Kasumi-1 (cell line): ENCODE measurements at places on chromosomes 3 and 15.
A peak's percentile ranks its signal among the peaks of the same experiment; 100 is the strongest.

- DNase-seq: no peak
These were observed 64.8 kb upstream of the THSD4 start for GRCh38 chr15:71050461-71050860.

DNA sequence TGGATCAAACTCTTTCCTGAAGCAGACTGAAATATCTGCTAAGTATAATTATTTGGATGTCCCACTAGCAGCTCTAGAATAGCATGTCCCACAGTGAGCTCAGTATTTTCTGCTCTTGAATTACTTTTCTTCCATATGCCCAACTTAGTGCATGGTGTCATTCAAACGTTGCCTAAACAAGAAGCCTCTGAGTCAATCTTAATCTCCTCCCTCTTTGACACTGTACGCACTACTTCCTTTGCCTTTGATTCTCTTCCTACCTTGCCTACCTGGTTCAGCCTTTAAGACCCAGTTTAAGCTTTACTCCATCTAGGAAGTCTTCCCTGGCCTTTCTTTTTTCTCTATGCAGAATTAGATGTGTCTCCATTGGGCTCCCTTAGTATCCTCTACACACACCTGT is 54.5 kb downstream of the SEC22A start:
- DNase-seq: no peak

DNA sequence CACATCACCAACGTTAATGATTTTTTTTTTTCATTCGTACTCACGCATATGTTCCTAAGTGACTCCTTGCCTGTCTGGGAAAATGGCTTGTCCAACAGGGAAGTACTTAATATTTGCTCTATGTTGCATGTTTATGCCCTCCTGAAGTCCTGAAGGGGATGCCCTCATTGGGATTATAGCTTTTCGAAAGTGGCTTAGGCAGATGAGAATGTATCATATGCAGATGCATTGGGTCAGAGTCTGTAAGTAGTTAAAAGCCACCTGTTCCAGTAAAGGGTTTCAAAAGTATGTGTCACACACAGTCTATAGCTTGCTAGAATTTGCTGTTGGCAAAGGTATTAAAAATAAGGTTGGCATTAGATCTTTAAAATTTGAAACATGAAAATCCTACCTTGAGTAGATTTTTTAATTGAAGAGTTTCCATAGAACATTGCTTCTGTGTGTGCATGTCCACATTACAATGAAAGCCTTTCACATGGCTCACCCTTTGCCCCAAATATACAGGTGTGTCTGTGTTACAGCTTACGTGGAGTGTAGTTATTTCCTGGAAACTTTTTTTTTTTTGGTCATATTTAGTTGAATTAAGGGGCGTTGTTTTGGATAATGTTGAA is 2.1 kb downstream of the ABHD17C start:
- DNase-seq: no peak

- no peak for DNase-seq
These were observed 8.6 kb downstream of the GPR15 start for GRCh38 chr3:98540346-98540745.

GRCh38 chr3:140467104-140467577 is 210.7 kb upstream of the TRIM42 start:
- DNase-seq: no peak

DNA sequence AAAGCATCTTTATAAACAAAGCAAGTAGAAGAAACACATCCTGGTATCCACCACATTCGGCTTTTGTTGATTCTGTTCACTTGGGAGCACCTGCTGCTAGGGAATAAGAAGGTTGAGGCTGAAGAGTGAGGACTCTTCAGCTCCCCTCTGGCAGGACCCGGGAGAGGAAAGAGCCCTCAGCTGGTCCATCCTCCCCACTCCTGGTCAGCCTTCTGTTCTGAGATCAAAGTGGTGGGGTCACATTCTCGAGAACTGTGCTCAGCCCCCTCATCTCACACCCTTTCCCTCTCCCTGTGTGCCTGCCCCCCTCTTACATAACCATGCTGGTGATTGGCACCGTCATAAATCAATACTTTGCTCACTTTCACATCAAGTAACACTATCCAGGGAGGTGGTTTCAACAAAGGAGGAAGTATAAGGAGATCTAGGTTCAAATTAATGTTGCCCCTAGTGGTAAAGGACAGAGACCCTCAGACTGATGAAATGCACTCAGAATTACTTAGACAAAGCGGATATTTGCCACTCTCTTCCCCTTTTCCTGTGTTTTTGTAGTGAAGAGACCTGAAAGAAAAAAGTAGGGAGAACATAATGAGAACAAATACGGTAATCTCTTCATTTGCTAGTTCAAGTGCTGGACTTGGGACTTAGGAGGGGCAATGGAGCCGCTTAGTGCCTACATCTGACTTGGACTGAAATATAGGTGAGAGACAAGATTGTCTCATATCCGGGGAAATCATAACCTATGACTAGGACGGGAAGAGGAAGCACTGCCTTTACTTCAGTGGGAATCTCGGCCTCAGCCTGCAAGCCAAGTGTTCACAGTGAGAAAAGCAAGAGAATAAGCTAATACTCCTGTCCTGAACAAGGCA is at the start of gene NR1I2:
TSS of gene NR1I2 (plus strand) at position 772 of the 869 bp plus-strand sequence.
- DNase-seq: peak; percentile 30

DNA sequence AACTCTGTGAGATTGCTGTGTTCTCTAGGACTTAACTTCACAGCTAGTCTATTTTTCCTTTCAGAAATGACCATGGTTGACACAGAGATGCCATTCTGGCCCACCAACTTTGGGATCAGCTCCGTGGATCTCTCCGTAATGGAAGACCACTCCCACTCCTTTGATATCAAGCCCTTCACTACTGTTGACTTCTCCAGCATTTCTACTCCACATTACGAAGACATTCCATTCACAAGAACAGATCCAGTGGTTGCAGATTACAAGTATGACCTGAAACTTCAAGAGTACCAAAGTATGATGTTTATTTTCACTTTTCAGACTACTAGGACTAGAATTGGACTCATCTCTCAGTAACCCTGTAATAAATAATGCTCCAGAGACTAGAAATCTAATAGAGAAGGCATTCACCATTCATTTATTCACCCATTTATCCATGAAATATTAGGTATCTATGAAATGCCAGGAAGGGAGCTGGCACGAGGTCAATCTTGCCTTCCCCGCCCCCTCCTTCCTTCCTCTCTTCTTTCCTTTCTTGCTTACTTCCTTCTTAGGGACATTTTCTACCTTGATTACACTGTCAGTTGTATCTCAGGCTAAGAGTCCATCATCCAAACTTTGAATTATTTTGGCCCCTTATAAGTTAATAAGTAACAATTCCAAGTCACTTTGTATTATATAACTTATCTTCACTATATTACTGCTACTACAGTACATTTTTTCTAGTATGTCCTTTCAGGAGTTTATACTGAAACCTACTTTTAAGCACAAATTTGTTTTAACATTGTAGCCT is 91.0 kb downstream of the PPARG start:
- no peak for DNase-seq

DNA sequence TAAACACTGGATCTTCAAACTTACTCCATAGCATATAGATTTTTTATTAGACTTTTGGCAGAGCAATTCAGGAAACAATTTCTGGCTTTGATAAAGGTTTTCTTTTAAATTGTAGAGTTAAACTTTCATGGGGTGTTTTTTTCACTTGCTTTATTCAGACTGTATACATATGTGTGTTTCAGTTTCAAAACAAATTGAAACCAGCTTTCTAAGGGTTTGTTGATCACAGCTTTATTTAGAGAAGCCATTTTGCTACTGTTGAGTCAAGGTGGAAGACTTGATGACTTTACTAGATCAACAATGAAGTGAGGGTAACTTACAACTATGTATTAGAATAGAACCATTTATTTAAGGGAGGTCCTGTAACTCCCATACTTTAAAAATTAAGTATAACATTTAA is 6.2 kb downstream of the UBE2E1 start:
- DNase-seq: no peak

DNA sequence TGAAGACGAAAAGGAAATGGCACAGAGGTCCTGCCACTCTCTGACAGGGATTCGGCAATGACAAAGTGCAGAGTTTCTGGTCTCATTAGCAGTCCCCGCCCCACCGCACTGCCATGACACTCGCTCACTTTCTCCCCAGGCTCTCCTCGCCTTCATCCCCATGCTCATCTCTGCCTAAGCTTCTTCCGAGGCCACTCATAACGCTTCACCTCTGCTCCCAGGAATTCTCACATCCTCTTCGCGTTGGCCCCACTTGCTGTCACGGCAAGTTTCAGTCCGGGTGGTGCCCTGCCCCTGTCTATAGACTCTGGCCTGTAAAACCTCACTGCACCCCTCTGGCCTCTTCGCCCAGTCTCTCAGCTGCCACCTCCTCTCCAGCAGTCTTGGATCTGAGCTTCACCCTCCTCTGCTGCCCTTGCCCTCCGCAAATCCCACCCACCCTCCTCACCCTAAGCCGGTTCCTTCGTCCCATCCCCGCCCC is 654 bp downstream of the RUBCN start:
- DNase-seq: no peak

- DNase-seq: no peak
These were observed 476.5 kb upstream of the WNT5A start for GRCh38 chr3:55963601-55964000.

GRCh38 chr3:194658477-194659242 is 13.3 kb downstream of the LSG1 start:
- DNase-seq: no peak

- DNase-seq: no peak
These were observed 34.3 kb upstream of the PPP4R2 start for GRCh38 chr3:72962317-72962716.

DNA sequence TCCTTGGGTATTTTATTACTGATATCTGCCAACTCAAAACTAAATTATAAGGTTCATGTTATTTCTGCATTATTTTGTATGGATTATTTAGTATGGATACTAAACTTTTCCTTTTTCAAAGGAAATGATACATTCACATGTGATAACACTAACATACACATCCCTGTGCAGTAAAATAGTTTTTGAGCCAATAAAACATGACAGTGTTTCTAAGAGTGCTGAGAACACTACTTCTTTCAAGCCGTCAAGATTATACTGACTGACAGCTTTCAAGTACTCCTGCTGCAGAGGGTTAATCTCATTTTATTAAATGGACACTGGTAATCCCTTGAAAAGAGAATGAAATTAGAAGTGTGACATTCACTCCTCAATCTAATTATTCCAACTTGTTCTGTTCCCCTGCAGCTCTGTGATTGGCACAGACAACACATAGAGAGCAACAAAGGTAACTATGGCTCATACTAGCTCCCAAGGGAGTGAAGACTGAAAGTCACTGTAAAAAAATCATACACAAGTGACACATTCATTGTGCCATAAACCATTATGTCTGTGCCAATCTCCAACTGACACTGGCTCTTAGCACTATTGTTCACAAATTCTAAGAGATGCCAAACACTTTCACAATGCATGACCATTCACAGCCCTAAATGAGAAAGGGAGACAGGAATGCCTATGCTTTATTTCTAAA is 468.6 kb downstream of the SHQ1 start:
- no peak for DNase-seq

DNA sequence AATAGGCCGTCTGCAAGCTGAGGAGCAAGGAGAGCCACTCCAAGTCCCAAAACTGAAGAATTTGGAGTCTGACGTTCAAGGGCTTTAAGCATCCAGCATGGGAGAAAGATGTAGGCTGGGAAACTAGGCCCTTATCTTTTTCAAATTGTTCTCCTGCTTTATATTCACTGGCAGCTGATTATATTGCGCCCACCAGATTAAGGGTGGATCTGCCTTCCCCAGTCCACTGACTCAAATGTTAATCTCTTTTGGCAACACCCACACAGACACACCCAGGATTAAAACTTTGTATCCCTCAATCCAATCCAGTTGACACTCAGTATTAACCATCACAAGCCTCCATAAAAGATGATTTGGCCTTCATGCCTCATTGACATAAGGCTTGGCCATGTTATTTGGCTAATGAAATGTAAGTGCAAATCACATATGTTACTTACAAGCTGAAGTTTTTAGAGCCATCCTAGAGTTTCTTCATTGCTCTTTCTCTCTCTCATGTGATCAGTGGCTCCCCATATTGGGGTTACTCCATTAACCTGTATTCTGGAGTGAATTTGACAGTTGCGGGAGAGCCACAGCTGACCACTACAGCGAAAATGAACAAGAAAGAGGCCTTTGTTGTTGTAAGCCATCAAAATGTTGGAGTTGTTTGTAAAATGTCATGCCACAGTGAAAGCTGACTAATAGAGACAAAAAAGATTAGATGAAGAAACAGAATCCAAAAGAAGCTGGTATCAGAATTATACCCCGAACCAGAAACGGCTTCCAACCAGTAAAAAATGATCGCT is 61.7 kb downstream of the GBE1 start:
- DNase-seq: no peak

- DNase-seq: no peak
These were observed 21.6 kb downstream of the B4GALT4 start for GRCh38 chr3:119219069-119219468.

GRCh38 chr3:181718987-181719911 is 7.5 kb downstream of the SOX2 start:
- DNase-seq: no peak

GRCh38 chr3:114552527-114552812 is 258.6 kb downstream of the TIGIT start:
- DNase-seq: no peak

DNA sequence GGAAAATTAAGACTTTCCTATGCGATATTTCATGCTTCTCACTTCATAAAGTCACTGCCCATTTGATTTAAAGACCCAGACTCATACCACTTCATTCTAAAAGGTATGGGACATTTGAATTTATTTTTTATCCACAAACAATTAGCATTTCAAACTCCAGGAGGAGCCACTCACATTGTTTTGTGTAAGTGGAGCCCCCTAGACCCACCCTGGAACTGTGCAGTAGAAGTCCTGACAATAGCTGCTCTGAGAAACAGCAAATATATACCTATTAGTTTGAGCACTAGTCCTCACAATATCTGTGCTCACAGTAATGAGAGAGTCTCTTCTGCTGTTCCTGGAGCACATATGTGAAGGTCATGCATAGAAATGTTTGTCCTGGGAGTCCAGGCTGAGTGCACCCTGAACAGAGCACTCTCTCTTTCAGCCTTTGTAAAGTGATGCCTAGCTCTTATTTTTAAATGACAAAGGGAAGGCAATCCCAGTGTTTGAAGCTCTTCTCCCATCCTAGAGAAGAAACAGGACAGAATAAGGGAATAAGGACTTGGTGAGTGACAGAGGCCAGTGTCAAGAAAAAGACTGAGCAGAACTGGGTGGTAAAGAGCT is 127.5 kb upstream of the STRIT1 start:
- DNase-seq: no peak

GRCh38 chr3:4722103-4722502 is 229.0 kb downstream of the ITPR1 start:
- DNase-seq: peak; percentile 84

DNA sequence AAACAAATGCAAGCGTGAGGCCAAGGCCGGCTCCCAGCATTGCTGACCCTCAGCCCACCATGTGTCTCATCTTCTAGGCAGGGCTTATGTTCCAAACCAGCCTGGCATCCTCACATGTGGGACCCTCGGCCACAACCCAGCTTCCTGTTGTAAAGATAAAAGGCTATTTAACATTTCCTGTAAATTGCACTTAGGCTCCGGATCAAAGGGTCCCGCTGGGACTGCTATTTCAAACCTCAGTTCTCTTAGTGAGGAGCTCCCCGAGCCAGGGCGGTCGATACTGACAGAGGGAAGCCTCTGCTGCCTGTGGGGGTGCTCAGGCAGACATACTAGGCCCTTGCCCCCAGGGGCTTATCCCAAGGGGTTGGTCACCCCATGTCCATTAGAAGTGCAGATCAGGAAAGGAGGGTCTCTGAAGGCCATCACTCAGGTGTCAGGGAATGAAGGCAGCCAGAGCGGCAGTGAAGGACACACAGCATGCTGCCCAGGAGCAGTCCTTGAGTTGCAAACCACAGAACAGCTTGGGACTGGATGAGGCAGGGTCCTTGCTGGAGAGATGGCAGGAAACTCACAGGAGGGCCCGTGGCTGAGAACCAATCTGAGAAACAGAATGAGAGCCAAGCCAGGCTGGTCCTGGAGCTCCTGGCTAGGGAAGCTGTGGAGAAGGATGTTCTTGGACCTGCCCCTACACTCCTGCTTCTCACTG is 239.9 kb downstream of the TLE3 start:
- DNase-seq: no peak
